ENCODE measurements at places on chromosomes 5 and 9.
A peak's percentile ranks its signal among the peaks of the same experiment; 100 is the strongest.

DNA sequence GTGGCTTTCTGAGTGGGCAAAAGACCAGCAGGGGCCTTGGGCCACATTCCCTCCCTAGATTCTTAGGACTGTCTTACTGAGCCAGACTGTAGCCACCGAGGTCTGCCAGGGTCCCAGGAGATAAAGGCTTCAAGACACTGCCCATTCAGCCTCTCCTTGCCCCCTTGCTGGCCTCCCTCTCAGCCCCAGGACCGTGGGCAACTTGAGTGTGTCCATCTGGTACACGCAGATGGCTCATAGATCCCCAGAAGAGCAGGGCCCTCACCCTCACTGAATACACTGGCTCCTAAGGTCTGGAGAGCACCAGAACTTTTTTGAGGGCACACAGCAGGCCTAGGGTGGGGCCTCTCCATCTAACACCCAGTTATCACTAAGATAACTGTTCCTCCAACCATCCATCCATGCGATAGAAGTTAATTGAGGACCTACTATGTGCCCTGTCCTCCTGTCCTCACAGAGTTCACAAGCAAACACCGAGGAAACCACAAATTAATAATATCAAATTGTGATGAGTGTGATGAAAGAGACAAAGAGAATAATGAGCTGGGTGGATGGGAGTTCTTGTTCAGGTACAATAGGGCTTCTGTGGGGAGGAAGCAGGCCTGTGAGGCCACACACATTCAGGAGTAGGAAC is 4.9 kb upstream of the PDGFRB start:
- DNase-seq = no peak

GRCh38 chr5:93915142-93915553 is 173.7 kb upstream of the POU5F2 start:
- DNase-seq = no peak

DNA sequence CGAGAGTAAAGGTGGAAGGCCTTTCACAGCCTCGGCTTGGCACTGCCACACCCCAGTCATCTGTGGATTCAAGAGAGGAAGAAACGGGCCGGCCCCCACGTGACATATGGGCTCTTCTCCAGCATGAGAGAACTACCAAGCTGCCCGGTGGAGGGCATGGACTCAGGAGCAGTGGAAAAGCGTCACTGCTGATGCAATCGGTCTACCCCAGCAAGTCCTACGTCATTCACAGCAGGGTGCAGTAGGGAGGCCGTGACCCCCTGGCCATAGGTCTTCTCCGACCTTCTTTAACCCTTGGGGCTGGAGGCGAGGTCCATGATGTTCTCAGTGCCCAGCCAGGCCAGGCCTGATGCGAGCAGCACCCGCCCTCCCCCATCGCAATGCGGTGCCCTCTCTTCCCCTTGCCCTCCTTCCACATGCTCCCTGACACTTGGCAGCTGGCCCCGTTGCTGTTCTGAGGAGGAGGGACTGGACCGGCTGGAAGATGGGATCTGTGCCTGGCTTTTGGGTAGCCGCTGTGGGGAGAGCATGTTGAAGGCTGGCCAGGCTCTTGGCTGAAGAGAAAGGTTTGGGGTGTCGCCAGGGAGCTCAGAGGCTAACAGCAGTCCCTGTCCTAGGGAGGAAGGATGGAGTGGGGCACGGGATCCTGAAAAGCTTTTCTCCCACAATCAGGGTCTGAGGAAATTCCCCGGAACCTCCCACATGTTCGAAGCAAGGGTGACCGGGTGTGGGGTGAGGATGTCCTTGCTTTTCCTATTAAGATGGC is 89.8 kb downstream of the LIFR start:
- peak; percentile 79 for DNase-seq

DNA sequence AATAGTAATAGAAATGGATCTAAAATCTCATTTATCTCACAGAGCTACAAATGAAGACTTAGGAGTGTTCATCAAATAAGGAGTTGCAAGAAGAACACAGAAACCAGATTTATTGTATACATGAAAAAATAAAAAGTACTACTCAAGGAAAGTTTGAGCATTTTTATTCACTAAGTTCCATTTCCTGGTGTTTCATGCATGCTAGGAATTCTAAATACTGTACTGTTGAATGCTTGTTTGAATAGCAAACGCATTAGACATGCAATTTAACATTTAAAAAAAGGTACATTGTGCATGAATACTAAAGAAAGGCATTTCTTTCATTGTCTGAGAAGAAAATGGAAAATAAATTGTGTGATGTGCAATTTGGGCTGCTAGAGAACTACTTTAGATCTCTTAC is 52.1 kb downstream of the C6 start:
- DNase-seq = no peak

GRCh38 chr5:118033686-118034338 is 954.5 kb downstream of the DTWD2 start:
- DNase-seq = no peak

GRCh38 chr5:142000704-142001484 is 11.9 kb downstream of the GNPDA1 start:
- no peak for DNase-seq

DNA sequence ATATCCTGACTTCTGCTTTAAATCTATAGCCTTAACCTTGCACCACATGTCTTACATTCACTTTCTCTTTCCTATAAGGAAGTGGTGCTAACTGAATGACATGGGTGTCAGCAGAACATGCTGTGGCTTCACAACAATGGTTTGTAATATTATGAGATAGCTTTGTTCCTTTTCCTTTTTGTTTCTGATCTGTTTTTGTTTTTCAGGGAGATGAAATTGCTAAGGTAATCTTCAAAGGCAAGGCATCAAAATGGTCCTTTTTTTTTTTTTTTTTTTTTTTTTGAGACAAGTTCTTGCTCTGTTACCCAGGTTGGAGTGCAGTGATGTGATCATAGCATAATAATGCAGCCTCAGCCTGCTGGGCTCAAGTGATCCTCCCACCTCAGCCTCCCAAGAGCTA is 53.6 kb upstream of the RANBP6 start:
- no peak for DNase-seq

DNA sequence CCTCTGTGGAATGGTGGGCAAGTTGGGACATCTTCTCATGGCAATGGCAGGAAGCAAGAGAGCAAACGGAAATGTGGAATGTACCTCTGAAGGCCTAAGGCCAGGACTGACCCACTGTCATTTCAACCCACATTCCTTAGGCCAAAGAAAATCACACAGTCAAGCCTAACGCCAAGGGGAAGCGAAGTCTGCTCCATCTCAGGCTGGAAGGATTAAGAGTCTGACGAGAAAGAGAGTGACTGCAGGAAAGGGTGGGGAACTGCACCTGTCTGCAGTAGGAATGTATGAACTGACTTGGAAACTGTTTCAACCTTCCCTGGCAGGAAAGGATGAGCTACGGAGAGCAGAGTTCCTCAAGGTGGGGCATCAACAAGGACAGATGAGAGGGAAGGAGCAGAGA is 90.2 kb upstream of the TAS2R1 start:
- DNase-seq = no peak

DNA sequence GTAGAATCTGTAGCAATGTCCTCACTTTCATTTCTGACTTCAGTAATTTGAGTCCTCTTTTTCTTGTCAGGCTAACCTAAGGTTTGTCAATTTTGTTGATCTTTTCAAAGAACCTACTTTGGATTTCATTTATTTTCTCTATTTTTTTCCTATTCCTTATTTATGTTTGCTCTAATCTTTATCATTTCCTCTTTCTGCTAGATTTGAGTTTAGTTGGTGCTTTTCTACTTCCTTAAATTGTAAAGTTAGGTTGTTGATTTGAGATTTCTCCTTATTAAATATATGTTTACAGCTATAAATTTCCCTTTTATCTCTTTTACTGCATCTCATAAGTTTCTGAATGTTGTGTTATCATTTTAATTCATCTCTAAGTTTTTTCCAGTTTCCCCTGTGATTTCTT is 75.1 kb upstream of the FAM120A start:
- no peak for DNase-seq

DNA sequence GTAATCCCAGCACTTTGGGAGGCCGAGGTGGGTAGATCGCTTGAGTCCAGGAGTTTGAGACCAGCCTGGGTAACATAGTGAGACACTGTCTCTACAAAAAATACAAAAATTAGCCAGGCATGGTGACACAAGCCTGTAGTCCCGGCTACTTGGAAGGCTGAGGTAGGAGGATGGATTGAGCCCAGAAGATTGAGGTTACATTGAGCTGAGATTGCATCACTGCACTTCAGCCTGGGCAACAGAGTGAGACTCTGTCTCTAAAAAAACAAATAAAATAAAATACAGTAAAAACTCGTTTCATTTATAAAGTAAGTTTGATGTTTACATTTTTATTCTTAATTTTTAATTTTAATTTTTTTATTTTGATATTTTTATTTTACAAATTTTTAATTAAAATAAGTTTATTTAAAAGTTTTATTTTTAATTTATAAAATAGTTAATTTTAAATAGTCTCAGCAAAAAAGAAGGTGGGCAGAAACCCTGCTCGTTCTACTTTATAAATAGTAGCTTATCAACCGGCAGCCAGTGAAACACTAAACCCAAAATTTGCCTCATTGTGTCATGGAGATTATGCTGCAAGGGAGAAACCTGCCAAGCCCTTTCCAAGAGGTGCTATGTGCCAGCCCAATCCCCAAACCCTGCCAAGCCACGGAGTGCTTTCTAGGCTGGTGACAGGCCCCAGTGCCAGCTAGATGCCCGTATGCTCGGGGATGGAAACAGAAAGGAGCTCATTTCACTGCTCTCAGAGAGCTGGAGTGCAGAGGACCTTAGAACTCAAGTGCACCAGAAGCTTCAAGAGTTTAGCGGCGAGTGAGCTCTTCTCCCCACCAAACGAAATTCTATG is 38.9 kb downstream of the SERINC5 start:
- peak; percentile 71 for DNase-seq

- DNase-seq = no peak
Observed at GRCh38 chr5:169809281-169809680, 171.0 kb downstream of the INSYN2B start.

DNA sequence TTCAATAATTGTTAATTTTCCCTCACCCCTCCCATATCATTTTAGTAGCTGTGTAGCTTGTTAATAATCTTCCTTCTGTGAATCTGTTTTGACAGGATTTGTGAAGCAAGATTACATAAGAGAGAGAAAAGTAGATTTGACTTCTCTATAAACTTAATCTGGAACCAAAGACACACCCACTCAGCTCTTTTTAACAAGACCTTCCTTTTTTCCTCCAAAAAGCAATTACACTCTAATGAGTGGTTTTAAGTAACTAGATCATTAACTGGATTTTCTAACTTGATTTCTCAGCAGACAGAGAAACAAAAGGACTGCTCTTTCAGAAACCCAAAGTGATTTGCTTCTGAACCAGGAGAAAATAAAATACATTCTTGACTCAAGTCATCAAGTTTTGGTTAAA is 21.9 kb downstream of the RFK start:
- DNase-seq = no peak

GRCh38 chr9:123584202-123585176 is 228.5 kb downstream of the CRB2 start:
- no peak for DNase-seq

DNA sequence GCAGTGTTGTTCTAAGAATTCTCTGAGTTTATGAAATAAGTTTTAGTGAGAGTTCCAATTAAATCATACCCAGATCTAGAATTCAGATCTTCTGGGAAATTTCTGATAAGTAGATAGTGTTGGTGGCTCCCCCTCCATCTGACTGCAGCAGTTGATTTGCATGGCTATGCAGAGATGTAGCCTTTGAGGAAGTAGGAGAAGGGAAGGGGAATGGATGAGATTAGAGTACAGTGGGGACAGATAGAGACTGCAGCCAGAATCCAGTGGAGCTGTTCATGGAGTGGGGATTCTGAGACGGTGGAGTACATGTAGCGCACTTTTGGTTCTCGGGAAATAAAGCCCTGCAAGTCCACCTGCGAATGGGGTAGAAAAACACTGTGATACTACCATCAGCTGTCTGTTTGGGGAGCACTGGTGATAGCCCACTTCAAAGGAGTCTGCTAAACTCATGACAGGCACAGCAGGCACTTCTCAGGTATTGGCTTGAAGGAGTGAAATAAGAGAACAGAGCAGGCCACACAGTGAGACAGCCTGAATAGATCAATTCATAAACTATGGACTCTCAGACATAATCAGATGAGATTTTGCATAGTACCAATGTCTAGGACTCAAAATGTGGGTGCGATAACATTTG is 96.8 kb downstream of the ALDH1A1 start:
- no peak for DNase-seq

DNA sequence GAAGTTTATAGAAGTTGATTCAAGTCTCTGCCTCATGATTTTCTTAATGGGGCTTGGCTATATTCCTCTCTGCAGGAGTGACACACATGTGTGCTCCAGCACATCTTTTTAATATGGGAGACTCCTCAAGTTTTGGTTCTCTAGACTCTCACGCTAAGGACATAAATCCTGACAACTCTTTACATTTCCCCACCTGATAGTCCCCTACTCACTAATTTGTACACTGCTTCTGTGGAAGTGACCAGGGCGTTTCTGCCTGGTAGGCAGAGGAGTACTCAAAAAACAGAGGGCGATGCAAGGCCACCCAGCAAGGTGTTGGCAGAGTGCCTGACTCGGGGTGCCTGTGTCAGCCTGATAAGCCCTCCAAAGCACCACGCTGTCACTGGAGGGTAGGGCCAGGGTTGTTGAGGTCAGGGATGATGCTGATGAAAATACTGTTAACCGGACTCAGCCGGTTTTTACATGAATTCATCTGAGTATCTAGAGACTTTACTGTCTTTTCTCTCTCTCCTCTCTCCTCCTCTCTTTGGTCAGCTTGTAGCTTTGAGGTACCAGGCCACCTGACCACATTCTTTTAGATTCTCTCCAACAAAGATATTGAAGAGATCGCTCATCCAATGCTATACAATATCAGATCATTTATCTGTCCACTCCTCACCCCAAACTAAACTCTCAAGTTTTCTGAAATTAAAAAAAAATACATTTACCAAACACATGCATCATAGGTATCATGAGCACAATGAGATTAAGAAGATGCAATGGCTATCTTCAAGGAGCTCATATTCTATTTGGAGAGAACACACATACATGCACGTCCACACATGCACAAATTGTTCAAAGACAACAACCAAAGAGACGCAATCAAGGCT is 205.2 kb downstream of the PIK3R1 start:
- DNase-seq = no peak

DNA sequence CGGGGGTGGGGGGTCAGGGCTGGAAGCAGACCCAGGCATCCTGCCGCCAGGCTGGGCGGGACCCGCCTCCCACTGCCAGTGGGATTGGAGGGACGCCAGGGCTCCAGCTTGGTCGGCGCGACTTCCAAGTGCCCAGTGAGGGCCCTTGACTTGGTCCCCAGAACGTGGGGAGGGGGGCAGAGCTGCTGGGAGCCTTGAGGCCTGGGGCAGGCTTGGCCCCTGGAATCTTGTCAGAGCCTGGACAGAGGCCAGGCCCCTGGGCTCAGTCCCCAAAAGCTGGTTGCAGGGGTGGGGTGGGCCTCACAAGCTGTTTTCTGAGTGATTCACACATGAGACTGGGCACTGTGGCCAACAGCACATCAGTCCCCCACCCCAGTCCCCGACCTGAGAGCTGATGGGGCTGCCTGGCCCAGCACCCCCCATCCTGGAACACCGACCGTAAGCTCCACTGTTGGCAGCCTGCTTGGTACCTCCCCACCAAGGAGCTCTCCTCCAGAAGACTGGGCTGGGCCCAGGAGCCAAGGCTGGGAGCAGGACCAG is 526 bp downstream of the CLIC3 start:
- DNase-seq = peak; percentile 32
